ENCODE measurements at places on chromosomes 2 and 18. TPM values are rescaled to one million over a fixed set of nuclear protein-coding genes. Genes with fewer than 3 reads are reported as not detected.

The ALK gene
- total RNA-seq, result 0.06 TPM

The VSNL1 gene
- total RNA-seq, result not detected

The QPCT gene
- total RNA-seq, result 0.26 TPM

The SERPINB11 gene
- not detected for total RNA-seq

The EFHD1 gene
- not detected for total RNA-seq

The PPP4R1 gene
- 82.5 TPM for total RNA-seq

The FOXD4L1 gene
- not detected for total RNA-seq

The ZBTB7C gene
- total RNA-seq, result 0.05 TPM

The EVA1A gene
- total RNA-seq, result 142 TPM

The SAG gene
- total RNA-seq, result not detected

The KRTCAP3 gene
- total RNA-seq, result 0.50 TPM

The MREG gene
- 19.8 TPM for total RNA-seq

The GBX2 gene
- total RNA-seq, result 1.9 TPM

The ADAM23 gene
- total RNA-seq, result 3.6 TPM

The GPR39 gene
- total RNA-seq, result 6.9 TPM

The RFX8 gene
- total RNA-seq, result 10.6 TPM

The RBMS1 gene
- total RNA-seq, result 49.9 TPM

The YES1 gene
- 30.2 TPM for total RNA-seq

The KCNG2 gene
- not detected for total RNA-seq

The MC5R gene
- total RNA-seq, result not detected

The CIB4 gene
- not detected for total RNA-seq

The NEUROD1 gene
- not detected for total RNA-seq

The RSAD2 gene
- not detected for total RNA-seq

The MPPE1 gene
- total RNA-seq, result 18.1 TPM

The SIGLEC15 gene
- 9.1 TPM for total RNA-seq

The SCYGR4 gene
- not detected for total RNA-seq

The RFTN2 gene
- not detected for total RNA-seq

The SLC23A3 gene
- total RNA-seq, result 0.76 TPM

The ALLC gene
- not detected for total RNA-seq

The TMEM200C gene
- not detected for total RNA-seq

The SCN1A gene
- 0.02 TPM for total RNA-seq

The GAL3ST2 gene
- total RNA-seq, result not detected

The EN1 gene
- total RNA-seq, result not detected

The DPYSL5 gene
- total RNA-seq, result 0.23 TPM

The ATP8B1 gene
- total RNA-seq, result 15.7 TPM

The WDR33 gene
- 20.1 TPM for total RNA-seq

The POTEC gene
- not detected for total RNA-seq

The MTCL1 gene
- 20.5 TPM for total RNA-seq

The KCNIP3 gene
- total RNA-seq, result 1.6 TPM
